ENCODE measurements at places on chromosomes 12 and 14. TPM values are rescaled to one million over a fixed set of nuclear protein-coding genes. Genes with fewer than 3 reads are reported as not detected.

WNT1 gene
- not detected for total RNA-seq

IL31 gene
- total RNA-seq = not detected

SLC22A17 gene
- 0.20 TPM for total RNA-seq

B3GNT4 gene
- not detected for total RNA-seq

TMEM229B gene
- 6.9 TPM for total RNA-seq

GZMB gene
- total RNA-seq = not detected

ASCL1 gene
- not detected for total RNA-seq

SDR9C7 gene
- total RNA-seq = not detected

TECPR2 gene
- 6.3 TPM for total RNA-seq

OR5AU1 gene
- total RNA-seq = not detected
